GM13977 (cell line): ENCODE measurements at places on chromosomes 6 and 20.
A peak's percentile ranks its signal among the peaks of the same experiment; 100 is the strongest.

GRCh38 chr6:125961117-125961516 lies 4.5 kb downstream of the HINT3 start:
- DNase-seq: no peak

DNA sequence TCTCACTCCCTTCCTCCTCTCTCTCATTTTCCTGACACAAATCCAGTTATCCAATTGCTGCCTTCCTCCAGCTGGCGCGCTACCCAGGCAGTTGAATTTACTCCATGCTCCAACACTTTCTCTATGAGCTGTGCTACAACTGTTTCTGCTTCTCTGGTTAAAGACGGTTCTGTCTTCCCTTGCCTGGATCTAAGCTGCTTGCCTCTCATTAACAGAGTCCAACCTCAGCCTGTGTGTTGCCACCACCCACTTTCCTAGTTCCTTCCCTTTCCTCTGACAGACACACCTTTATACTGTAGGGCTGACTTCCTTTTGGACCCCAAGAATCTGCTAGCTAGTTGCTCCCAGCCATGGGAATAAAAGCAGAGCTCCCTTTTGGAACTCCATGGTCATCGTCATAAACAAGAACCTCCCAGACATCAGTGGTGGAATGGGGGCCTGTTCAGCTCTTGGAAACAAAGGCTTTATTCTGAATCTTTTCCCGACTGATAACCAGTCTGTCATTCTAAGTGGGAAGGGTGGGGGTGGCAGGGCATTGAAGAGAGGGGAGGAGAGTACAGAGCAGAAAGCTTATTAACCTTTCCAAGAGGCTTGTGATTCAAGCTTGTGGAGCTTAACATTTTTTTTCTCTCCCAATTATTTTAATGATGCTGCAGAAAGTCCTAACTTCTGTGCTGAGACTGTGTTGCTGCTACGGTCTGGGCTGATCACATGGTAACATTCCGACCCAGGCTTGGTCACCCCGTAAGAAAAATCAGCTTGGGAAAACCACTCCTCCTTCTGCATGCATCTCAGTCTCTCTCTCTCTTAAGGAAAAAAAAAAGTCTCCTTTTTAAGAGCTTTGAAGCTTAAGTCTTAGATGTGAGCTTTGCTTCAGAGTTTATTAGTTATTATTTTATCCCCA lies 31.3 kb upstream of the BMP2 start:
- DNase-seq: no peak

DNA sequence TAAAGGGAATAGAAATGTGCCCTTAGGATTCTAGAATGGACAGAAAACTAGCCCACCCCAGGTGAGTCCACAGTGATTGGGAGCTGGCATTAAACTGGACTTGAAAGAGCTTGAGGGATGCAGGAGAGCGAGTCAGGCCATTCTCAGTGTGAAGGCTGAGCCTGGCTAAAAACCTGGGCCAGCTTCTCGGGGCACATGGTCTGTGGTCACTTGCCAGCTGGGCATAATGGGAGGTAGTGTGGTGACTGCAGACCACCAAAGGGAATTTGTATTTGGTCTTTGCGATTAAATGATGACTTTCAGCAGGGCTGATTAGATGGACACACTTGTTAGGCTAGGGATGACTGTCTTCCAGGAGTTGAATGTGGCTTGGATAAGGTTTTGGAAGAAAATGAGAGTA lies 71.3 kb downstream of the TULP4 start:
- no peak for DNase-seq

GRCh38 chr20:56945057-56945456 lies 316.0 kb downstream of the TFAP2C start:
- no peak for DNase-seq

DNA sequence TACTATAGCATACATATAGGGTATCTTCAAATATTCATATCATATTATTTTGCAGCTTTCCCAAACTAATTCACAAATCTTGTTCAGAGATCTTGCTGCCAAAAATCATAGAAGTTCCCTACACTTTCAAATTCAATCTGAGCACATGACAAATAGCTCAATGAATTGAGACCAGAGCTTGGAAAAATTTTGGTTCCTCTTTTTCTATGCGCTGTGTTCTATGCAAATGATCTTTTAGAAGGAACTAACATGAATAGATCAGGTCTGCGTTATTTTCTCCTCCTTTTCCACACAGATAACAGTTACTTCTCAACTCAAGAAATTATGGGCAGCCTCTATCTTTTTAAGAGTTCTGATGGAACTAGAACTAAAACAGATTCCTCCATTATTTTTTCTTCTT lies 316.3 kb downstream of the ARHGAP18 start:
- no peak for DNase-seq

DNA sequence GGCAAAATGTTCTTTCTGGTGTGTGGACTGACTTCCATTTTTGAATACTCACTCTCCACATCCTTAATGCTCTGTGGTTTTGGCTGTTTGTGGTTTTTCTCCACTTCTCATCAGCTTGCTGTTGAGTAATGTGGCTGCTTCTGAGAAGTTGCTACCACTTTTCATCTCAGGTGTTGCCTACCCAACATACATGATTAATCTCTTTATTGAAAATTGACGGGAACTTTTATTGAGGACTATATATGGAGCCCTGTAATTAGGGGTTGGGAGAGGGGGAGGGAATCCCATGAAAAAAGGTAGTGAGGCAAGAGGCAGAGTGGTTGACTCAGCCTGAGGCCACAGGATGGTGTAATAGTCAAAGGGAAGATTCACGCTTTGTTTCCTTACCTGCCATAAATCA lies 17.6 kb downstream of the IL22RA2 start:
- peak; percentile 35 for DNase-seq

DNA sequence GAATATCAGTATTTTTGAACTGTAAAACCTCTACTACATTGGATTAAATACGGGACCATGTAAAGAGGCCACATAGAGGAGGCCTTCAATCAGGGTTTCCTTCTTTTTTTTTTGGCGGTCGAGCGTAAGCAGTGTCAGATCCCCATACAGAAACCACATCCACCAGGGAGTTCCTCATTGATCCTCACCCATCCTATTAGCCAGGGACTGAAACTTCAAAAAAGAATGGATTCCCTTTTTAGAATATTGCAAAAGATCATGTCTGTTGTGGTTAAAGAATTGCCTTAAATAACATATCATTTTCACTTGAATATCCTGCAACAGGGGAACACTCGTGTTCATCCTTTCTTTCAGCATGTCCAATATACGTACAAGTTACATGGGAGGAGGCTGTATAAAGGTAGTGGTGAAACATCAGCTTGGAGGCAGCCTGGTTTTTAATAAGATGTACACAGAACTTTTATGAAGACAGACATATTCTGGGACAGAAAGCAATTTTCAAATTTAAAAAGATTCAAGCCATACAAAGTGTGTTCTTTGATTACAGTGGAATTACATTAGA lies 96.1 kb downstream of the PPP1R14C start:
- no peak for DNase-seq

- DNase-seq: no peak
Observed at GRCh38 chr20:46543033-46543432, 7.4 kb downstream of the OCSTAMP start.

- DNase-seq: no peak
Observed at GRCh38 chr6:9984607-9985006, 430.3 kb downstream of the TFAP2A start.

GRCh38 chr6:73519926-73520687 lies 725 bp downstream of the EEF1A1 start:
- peak; percentile 55 for DNase-seq

GRCh38 chr6:70172252-70172651 lies 130.6 kb downstream of the COL9A1 start:
- DNase-seq: no peak

- no peak for DNase-seq
Observed at GRCh38 chr20:2604506-2604835, 48.0 kb upstream of the NOP56 start.

- no peak for DNase-seq
Observed at GRCh38 chr6:885051-885590, 192.2 kb upstream of the EXOC2 start.

DNA sequence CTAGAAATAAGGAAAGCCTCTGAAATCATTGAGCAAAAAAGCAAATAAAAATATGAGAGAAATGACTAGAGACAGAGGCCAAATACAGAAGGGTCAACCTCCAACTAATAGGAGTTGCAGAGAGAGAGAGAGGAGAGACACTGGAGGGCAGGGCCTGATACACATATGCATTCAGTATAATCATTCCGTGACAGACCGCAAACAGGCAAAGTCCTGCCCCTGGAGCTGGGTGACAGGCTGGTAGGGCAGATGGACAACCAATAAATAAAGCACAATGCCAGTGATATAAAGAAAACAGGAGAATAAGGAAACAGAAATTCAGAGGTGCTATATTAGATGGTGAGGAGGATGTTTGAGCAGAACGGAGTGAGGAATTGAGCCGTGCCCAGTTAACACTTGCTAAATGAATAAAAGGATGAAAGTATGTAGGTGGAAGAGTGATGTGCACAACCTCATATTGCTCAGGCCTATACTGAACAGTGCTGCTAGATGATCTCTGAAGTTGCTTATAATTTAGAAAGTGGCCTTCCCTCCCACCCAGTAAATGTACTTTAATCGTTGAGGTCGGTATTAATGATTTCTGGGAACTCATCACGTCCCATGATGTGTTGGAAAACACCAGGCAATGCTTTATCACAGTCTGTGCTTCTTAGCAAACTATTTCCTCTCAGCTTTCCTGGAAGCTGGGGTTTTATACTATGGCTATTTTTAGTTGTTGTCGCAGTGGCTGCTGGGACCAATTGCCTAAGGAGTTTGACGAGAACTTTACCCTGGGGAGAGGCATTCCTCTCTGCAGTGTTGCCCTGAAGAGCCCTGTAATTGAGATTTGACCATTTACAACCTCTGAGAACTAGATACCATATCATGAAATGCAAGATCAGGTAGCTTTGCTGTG lies 37.6 kb upstream of the CLIC5 start:
- DNase-seq: no peak

DNA sequence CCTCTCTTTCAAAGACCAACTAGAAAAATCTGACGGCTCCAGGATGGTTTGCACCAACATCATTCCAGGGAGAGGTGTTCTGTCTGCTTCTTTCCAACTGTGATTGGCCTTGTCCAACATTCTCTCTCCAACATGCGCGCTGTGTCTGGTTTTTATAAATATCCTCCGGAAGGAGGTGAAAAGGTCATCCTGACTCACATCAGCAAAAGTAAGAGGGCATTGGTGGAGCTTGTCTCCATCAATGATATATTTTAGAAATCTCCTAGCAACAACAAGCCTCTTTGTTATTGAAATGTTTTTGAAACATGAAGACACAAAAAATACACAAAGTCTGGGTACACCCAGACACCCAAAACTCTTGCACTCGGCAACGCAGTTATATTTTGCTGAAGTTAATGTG lies 475.3 kb upstream of the JARID2 start:
- no peak for DNase-seq
